ENCODE measurements at places on chromosomes 7 and 10.

DNA sequence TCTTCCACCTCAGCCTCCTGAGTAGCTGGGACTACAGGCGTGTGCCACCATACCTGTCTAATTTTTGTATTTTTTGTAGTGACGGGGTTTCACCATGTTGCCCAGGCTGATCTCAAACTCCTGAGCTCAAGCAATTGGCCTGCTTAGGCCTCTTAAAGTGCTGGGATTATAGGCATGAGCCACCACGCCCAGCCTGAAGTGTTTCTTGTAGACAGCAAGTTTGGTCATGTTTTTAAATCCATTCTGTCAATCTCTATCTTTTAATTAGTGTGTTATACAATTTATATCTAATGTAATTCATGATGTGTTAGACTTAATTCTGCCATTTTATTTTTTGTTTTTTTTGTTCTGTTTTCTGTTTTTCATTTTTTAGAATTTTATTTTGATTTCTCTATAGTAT, 17.2 kb upstream of the MXI1 start:
- no peak for DNase-seq

DNA sequence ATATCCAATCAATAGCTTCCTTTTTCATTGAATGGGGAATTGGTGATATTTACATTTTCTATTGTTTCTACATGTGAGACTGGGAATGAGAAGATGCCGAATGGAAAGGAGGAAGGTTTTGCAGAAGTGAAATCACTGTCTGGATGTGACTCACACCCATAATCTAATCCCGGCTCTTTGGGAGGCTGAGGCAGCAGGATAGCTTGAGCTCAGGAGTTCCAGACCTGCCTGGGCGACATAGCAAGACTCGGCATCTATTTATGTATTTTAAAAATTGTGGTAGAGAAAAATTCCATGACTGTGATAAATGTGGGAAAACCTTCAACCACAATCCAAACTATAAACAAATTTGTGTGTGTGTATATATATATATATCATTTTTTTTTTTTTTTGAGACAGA, 10.9 kb upstream of the FIS1 start:
- DNase-seq: no peak

DNA sequence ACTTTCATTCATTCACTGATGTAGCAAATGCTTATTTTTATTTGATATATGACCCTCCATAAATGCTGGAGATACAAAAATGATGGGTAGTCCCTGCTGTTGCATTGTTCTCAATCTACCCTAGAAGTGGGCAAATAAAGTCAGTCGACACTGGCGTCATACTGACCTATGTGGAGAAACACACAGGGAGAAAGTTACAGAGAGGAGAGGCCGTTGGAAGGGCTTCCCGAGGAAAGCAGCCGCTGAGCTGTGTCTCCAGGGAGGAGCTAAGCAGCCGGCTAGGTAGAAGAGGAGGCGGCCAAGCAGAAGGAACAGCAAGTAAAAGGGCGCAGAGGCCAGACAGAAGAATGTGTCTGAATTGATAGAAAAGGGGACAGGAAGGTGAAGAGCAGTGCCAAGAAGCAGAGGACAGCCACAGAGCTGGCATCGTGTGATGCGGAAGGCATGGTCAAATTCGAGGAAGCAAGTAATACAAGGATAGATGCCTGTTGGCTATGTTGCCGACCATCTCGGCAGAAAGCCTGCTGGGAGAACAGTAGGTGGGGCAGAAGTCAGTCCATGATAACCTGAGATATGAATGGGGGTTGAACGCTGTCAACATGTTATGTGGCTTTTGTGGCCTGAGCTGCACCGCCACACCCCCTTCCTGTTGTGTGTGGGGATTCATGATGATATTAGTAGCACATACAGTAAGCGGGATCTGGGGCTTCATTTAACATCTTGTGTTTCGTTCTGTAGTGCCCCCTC, 25.9 kb downstream of the ST8SIA6 start:
- DNase-seq: peak; percentile 68

DNA sequence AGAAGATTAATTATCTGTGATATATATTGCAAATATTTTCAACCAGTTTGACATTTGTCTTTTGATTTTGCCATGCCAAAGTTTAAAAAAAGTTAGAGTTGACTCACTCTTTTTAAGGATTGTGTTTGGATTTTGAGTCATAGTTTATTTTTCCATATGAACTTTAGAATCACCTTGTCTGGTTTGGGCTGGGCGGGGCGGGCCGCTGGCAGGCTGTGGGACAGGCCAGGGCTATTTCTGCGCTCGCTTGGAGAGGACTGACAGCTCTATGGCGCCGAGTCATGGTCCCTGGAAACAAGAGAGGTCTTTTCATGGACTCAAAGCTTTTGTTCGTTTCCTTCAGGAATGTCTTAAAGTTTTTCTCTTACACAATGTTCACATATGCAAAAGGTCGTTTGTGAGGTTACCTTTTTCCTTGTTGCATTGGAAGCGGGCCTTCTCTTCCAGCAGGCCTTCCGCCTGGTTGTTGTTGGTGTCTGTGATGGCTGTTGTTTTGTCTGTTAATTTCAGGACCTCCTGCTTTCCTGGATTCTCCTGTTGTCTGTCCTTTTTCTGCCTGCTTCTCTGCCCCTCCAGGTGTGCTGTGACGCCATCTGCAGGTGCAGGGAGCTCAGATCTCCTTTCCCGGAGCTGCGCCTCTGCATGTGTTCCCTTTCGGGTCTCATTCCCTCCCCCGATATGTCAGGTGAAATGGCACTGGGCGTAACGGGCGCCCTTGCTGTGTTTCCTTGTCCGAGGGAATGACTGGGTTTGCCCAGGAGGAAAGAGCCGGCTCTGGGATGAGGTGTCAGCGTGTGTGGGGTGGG, 53.8 kb downstream of the INPP5A start:
- no peak for DNase-seq

- DNase-seq: peak; percentile 9
Observed at GRCh38 chr7:149422914-149423301, 38.0 kb downstream of the ZNF777 start.

DNA sequence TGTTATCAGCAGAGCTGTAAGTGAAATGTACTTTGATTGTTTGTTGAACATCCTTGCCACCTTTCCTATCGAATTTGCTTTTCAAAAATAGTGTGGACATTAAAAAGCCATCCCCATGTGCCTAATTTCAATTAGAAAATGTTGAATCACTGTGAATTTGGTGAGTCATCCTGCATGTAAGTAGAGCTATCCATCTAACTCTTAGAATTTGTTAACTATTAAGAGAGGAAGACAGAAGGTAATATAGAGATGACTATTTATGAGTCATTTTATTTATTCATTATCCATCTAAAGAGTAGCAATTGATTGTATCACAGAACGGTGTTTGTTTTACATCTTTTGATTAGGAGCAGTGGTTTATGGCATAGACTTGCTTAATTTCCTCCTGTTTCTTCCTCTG, 154.7 kb downstream of the MGMT start:
- no peak for DNase-seq

DNA sequence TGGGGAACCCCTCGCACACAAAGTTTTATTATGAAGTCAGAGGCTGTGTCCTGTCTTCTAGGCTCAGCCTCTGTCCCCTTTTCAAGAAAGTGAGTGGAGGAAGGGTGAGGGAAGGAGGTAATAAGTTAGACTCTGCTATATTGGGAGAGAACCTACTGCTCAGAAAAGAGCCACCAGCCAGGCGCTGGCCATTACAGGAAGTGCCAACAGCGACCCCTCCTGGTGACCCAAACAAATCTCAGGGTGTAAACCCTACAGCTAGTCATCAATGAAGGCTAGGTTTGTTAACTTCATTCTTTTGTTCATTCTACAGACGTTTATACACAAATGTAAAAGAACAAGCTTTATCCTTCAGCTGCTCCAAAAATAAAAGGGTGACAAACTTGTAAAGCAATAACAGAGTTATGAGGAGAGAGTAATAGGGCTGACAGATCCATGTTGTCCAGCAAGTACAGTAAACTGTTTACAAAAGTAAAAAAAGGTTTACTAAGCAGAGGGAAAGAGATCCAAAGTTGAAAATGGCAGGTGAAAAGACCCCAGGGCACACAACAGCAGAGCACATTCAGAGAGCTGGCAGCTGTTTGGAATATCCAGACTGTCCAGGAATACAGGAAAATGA, 82.7 kb downstream of the FAM204A start:
- DNase-seq: no peak

DNA sequence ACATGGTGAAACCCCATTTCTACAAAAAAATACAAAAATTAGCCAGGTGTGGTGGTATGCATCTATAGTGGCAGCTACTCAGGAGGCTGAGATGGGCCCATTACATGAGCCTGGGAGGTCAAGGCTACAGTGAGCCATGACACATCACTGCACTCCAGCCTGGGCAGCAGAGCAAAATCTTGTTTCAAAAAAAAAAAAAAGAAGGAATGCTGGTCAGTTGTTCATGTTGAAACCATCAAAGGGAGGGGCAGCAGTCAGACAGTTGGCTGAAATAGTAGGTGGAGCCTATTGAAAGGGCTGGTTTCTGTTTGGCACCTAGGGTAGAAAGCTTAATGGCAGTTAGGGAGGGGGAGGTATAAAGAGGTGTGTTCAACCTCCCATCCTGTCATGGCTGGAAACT, 323.0 kb downstream of the GALNT17 start:
- no peak for DNase-seq

- DNase-seq: no peak
Observed at GRCh38 chr10:132541601-132542011, 4.0 kb downstream of the INPP5A start.
